Suprapubic skin (tissue), 4 donors: ENCODE measurements at places on chromosomes 12 and 14.
A peak's percentile ranks its signal among the peaks of the same experiment; 100 is the strongest.

DNA sequence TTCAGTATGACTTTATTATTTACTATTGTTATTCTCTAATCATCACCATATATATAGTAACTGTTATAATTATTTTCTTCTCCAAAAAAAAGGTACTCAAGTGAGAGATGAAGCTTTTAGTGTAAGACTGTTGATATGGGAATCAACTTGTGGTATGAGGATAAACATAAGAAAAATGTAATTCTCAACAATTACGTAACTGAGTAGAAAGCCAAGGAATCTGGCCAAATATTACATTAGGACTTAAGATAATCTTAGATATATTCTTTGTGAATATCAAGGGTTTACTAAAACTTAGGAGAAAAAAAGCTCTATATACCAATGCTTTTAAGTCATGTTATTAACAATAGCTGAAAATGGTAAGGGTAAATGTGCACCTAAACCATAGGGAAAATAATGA lies 13.3 kb downstream of the SENP1 start:
- no peak for DNase-seq

- no peak for DNase-seq
These were observed 740 bp upstream of the PRPF40B start for GRCh38 chr12:49622501-49623141.

- peak; percentile 71 for DNase-seq
These were observed 13.0 kb downstream of the FGD6 start for GRCh38 chr12:95204141-95204866.

GRCh38 chr14:21070083-21070609 lies at the start of gene ARHGEF40:
Gene ARHGEF40, plus strand, starts transcription at chr14:21070304. Its CDS starts 93 bp downstream, at chr14:21070397.
- DNase-seq = no peak
